ENCODE measurements at places on chromosomes 16 and 17. TPM values are rescaled to one million over a fixed set of nuclear protein-coding genes. Genes with fewer than 3 reads are reported as not detected.

SLC35G6 gene
- total RNA-seq, result not detected

PNMT gene
- 0.52 TPM for total RNA-seq

MT4 gene
- total RNA-seq, result not detected

KCNJ18 gene
- total RNA-seq, result not detected

Data from skeletal muscle tissue (tissue), 5 donors.